Effector memory CD4-positive, alpha-beta T cell (primary cell): ENCODE measurements at places on chromosomes 2 and 18.
A peak's percentile ranks its signal among the peaks of the same experiment; 100 is the strongest.

GRCh38 chr2:236687296-236687965, 117.8 kb downstream of the ACKR3 start:
- no peak overlapping the region for H3K27ac ChIP-seq
- DNase-seq = no peak
- no peaks in the 10 kb centered on the region for H3K4me1 ChIP-seq
- H3K4me3 ChIP-seq = no peak overlapping the region
- no peaks in the 10 kb centered on the region for H3K27me3 ChIP-seq

DNA sequence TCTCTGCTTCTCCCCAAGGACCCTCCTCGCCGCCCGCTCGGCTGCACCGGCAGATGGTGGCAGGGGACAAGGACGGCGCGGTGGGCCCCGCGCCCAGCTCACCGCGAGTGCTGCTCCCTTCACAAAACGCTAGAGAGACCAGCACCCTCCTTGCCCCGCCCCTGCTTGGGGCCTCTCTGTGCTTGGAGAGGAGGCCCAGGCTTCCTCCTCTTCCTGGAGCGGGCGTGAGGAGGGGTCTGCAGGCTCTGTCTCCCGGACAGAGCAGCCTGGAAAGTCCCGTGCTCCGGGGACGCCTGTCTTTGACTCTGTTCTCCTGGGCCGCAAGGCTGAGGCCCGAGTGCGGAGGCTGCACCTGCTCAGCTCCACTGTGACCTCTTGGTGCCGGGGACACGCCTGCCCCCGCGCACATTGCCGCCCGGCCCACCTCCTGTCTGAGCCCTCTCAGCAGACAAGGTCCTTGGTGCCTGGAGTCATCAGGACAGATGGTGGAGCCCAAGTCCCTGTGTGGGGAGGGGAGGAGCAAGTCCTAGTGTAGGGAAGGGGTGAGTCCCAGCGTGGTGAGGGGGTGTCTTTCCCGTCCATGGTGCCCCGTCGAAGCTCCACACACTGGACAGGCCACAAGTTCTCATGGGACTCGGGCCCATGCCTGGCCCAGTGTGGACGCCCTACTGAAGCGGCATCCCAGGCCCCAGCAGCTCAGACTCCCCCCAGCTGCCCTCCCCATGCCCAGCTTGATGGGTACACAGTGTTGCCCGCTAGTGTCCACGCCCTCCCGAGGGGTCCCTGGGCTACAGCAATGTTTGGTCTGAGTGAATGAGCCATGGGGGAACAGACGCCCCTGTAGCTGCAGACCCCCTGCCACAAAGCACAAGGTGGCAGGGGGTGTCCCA, 33.8 kb downstream of the RTP5 start:
- no peak for DNase-seq
- H3K4me3 ChIP-seq = no peak overlapping the region
- no peaks in the 10 kb centered on the region for H3K4me1 ChIP-seq
- H3K27ac ChIP-seq = no peak overlapping the region

DNA sequence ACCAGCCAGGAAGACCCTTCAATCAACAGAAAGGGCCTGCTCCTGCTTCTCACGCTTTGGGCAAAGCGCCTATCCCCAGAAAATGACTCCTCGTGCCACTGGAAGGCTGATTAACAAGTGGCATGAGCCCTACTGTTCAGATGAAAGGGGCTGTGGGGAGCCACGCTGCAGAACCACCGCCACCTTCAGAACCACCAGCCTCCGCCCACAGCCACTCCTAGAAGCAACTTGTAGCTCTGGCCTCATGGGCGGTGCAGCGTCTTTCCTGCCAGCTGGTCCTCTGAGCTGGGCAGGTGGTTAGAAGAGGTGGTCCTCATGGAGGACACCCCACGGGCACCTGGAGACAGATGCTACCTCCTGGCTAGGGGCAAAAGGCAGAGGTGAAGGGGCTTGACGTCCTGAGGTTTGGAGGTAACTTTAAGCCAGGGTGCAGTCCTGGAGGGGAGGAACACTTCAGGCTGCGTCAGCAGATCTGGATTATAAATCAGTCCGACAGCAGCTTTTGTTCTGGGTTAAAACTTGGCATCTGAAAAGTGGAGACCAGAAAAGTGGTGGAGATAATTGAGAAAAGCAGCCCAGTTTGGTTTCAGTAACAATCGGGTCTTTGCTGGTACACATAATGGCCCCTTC, 861 bp upstream of the SEMA4C start:
- H3K27ac ChIP-seq = peak overlapping the region; percentile 81
- DNase-seq = peak; percentile 60
- H3K36me3 ChIP-seq = peaks cover 12% of the 10 kb centered on the region
- H3K4me3 ChIP-seq = peak overlapping the region; percentile 96
- H3K4me1 ChIP-seq = peaks cover 45% of the 10 kb centered on the region

DNA sequence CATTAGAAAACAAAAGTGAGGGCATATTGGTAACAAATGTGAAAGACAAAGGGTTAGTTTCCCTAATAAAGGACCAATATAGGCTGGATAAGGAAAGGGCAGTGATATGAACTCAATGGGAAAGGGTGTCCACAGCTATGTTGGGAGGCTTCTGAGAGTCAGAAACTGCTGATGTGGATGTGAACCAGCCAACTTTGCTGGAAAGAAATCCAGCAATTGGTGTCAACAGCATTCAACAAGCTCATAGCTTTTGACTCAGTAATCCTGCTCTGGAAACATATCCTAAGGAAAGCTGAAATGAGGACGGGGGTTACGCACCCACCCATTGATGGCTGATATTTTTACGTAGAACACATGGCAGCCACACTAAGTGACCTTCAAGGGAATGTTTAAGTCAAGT, 63.7 kb downstream of the ARL4C start:
- H3K4me1 ChIP-seq = peaks cover 47% of the 10 kb centered on the region
- H3K4me3 ChIP-seq = no peak overlapping the region
- no peak for DNase-seq
- H3K36me3 ChIP-seq = no peaks in the 10 kb centered on the region
- no peaks in the 10 kb centered on the region for H3K27me3 ChIP-seq

DNA sequence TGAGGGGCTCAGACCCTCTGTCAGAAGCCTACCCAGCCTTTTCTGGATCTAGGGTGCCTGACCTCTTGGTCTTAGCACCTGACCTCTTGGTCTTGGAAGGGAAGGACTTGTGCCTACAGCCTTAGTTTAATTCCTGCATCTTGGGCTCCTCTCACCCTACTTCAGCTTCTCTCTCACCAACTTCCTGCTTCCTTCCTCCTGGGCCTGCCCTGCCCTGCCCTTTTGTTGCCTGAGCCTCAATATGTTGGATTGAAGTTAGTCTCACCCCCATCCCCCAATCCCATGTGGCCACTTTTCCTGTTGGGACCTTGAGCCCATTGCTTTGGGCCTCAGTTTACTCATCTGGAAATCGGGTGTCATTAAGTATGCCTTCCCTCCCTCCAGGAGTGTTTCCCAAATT, 206.2 kb upstream of the SKOR2 start:
- H3K27ac ChIP-seq = no peak overlapping the region
- no peaks in the 10 kb centered on the region for H3K36me3 ChIP-seq
- H3K4me3 ChIP-seq = no peak overlapping the region
- no peaks in the 10 kb centered on the region for H3K27me3 ChIP-seq
- DNase-seq = no peak
- H3K4me1 ChIP-seq = no peaks in the 10 kb centered on the region

GRCh38 chr2:240721596-240722180, 30.0 kb downstream of the AQP12A start:
- no peaks in the 10 kb centered on the region for H3K27me3 ChIP-seq
- no peak overlapping the region for H3K4me3 ChIP-seq
- no peak overlapping the region for H3K27ac ChIP-seq

DNA sequence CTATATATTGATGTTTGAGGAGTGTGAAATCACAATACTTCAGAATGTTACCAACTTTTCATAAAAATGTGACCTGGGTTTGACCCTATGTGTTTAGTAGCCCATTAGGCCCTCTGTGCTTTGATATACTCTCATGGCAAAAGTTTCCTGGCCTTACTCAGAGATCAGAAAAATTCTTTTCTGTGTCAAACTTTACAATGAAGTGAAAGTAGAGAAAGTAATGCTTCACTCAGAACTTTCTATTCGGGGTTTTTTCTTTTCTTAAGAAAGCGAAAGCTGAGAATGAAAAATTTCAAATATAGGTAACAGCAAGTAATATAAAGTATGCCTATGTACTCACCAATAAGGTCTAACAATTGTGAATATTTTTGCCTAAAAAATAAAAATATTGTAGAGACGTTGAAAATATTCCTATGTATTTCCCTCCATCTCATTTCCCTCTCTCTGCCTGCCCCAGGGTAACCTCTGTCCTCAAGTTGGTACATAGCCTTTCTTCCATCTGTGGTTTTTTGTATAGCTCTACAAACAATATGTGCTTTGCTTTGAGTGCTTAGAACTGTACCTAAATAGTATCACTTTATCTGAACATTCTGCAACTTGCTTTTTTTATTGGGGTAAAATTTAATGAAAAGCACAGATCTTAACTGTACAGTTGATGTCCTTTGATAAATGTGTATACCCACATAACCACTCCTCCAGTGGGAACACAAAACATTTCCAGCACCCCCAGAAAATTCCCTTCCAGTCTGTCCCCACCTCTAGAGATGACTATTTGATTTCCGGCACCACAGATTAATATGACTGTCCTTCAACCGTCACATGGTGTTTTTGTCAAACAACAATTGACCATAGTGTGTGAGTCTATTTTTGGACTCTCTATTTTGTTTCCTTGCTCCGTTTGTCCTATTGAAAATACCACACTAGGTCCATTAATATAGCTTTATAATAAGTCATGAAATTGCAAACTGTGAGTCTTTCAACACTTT, 10.3 kb upstream of the ACKR3 start:
- DNase-seq = no peak
- H3K36me3 ChIP-seq = no peaks in the 10 kb centered on the region
- no peak overlapping the region for H3K4me3 ChIP-seq
- H3K4me1 ChIP-seq = peaks cover 8% of the 10 kb centered on the region

DNA sequence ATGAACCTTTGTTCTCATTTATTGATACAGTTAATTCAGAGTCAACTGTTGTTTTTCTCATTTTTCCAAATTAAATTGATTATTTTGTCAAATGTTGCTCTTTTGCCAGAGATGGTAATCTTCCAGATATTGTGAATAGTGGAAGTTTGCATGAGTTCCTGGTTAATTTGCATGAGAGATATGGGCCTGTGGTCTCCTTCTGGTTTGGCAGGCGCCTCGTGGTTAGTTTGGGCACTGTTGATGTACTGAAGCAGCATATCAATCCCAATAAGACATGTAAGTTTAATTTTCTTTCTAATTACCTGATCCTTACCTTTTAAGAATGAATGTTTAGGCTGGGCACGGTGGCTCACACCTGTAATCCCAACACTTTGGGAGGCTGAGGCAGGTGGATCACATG, 7.8 kb downstream of the CYP20A1 start:
- H3K4me1 ChIP-seq = no peaks in the 10 kb centered on the region
- no peak overlapping the region for H3K4me3 ChIP-seq
- no peak for DNase-seq
- peaks cover 33% of the 10 kb centered on the region for H3K36me3 ChIP-seq
- no peaks in the 10 kb centered on the region for H3K27me3 ChIP-seq

GRCh38 chr2:236565879-236566402, 3.7 kb upstream of the ACKR3 start:
- no peaks in the 10 kb centered on the region for H3K27me3 ChIP-seq
- DNase-seq = no peak
- H3K36me3 ChIP-seq = no peaks in the 10 kb centered on the region
- H3K4me1 ChIP-seq = peaks cover 15% of the 10 kb centered on the region
- no peak overlapping the region for H3K27ac ChIP-seq

GRCh38 chr18:55413474-55413873, 174.5 kb downstream of the TCF4 start:
- DNase-seq = no peak
- no peaks in the 10 kb centered on the region for H3K27me3 ChIP-seq
- H3K36me3 ChIP-seq = no peaks in the 10 kb centered on the region
- no peak overlapping the region for H3K4me3 ChIP-seq
- H3K27ac ChIP-seq = no peak overlapping the region

- DNase-seq = no peak
- H3K4me3 ChIP-seq = peak overlapping the region; percentile 22
- H3K4me1 ChIP-seq = peaks cover 4% of the 10 kb centered on the region
- H3K27me3 ChIP-seq = no peaks in the 10 kb centered on the region
Observed at GRCh38 chr2:241218131-241219029, 29.9 kb downstream of the ANO7 start.

- H3K4me3 ChIP-seq = no peak overlapping the region
- no peaks in the 10 kb centered on the region for H3K4me1 ChIP-seq
- no peaks in the 10 kb centered on the region for H3K36me3 ChIP-seq
- H3K27ac ChIP-seq = no peak overlapping the region
- no peak for DNase-seq
Observed at GRCh38 chr2:47561906-47562305, 158.9 kb downstream of the MSH2 start.

DNA sequence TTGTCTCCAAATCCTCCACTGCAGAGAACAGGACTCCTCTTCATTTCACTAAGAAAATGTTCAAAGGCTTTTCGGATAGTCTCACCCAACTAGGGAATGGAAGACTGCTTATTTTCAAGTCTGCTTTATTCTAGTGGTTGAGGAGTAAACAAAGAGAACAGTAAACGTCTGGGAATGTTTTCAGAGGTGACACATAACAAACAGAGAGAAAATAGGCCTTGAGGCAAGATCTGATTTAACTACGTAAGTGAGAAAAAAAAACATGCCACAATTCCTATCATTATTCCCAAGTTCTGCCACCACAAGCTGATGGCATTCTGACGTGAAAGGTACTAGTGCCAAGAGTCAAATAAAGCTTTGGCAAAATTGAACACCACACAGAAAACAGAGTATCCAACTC, 16.7 kb upstream of the WIPF1 start:
- H3K27me3 ChIP-seq = no peaks in the 10 kb centered on the region
- peaks cover 3% of the 10 kb centered on the region for H3K36me3 ChIP-seq
- H3K27ac ChIP-seq = no peak overlapping the region
- no peak for DNase-seq
- H3K4me1 ChIP-seq = peaks cover 45% of the 10 kb centered on the region

DNA sequence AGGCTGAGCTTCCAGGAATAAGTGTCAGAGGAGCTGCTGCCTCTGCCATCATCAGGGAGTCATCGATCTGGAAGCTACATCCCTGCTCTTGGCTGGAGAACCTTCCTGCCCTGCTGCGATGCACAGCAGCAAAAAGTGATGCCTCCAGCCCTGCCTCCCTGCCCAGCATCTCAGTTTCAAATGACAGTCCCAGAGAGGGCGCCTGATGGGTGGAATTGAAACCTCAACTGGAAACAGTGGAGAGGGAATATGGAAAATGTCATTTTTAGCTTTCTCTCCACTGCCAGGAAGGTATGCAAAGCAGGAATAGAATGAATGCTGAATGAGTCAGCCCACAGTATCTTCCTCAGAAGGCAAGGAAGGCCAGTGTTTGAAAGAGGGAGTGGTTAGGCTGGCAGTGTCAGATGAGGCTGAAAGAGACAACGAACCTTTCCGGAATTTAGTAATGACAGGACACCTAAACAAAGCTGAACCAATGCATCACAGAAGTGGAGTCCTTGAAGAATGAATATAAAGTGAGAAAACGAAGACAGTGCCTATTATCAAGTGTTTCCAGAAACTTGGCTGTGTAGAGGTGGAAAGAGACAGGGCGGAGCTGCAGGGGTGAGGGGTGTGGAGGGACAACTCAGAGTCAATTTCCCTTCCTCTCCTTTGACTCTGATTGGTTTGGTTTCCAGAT, 153.9 kb upstream of the NDUFV2 start:
- H3K27me3 ChIP-seq = no peaks in the 10 kb centered on the region
- H3K4me3 ChIP-seq = no peak overlapping the region
- H3K27ac ChIP-seq = no peak overlapping the region
- DNase-seq = no peak
- no peaks in the 10 kb centered on the region for H3K4me1 ChIP-seq
